ENCODE measurements at places on chromosomes 2 and 18. TPM values are rescaled to one million over a fixed set of nuclear protein-coding genes. Genes with fewer than 3 reads are reported as not detected.

DNA sequence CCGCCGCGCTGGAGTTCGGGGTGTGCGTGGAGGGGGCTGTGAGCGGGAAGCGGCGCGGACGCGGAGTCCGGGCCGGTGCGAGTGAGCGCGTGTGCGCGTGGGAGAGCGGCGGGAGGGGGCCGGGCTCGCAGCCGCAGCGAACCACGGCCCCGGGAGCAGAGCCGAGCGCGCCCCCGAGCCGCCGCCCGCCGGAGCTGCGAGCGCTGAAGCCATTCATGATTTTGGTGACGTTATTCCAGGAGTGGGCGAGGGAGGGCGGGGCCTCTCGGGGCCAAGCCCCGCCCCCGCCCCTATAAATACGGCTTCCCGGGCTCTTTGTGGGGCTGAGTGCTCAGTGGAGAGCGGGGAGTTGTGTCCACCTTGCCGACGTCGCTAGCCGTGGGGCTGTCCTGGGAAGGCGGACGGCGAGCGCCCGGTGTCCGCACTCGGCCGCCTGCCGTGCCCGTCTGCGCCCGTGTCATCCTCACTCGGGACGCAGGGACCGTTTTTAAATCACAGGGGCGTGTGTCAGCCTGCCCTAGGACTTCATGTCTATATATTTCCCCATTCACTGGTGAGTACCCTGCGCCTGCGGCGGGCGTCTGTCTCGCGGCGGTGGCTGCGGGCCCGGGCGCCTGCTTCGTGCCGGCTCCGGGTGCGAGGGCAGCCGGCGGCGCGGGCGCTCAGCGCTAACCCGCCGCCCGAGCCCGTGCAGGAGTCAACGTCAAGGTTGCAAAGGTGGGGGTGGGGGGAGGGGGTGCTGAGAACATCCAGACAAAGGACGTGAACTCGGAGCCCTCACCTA is at the start of gene LBH:
Gene LBH (plus strand): TSS at position 323 of the 784 bp plus-strand sequence. CDS start 205 bp downstream, at position 528.
- DNase-seq: peak; percentile 90

The HMSD gene
- total RNA-seq: not detected

- peak; percentile 18 for DNase-seq
These were observed 81.0 kb downstream of the NDUFA10 start for GRCh38 chr2:239943991-239944631.

GRCh38 chr2:170845343-170845742 is 28.7 kb downstream of the GAD1 start:
- DNase-seq: no peak

DNA sequence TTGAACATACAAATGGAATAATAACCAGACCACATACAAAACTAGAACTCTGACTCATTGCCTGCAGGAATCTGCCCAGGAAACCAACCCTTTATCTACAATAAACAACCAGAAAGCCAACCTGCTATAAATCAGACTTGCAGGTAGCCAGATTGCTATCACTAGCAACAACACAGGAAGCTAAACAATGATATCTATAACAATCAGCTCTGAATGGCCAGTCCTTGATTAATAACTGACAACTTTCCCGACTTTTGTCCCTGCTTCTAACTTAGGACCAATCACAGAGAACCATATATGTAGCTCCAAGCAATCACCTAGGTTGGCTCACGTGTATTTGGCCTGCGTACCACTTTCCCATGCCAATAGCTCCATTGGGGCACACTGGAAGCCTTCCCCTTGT is 470.8 kb downstream of the RIT2 start:
- DNase-seq: no peak

The SKOR2 gene
- total RNA-seq: not detected

The CCDC121 gene
- 6.8 TPM for total RNA-seq

DNA sequence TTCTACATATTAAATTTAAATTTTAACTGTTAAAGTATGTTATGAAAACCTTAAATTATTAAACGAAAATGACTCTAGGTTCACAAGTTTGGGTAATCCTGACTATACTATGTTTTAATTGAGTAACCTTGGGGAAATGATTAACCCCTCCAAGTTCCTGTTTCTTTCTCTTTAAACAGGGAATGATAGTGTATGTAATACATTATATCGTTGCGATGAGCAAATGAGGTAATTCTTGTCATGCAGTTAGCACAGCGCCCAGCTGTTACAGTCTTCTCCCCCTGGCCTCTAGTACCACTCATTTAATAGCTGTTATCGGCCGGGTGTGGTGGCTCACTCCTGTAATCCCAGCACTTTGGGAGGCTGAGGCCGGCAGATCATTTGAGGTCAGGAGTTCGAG is 80.4 kb downstream of the MTA3 start:
- DNase-seq: no peak

DNA sequence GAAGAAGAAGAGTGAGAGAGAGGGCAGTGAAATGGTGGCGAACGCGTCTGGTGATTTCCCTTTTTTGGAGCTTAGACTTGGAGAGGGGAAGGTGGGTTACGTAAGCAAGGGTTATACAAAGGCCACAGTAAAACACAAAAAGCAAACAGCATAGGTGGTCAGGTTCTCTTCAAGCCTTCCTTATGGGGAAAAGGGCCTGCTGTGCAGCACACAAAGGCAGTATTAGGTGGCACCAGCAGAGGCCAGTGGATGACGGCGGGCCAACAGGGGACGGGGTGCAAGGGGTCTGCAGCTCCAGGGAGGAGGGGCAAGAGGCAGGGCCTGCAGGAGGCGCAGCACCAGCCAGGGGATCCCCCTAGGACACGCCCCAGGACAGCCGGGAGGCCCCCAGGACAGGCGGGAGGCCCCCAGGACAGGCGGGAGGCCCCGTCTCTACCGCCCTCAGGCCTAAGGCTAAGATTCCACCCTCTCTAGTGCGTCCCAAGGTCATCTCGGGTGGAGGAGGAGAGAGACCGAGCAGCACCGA is 32.6 kb upstream of the NPC1 start:
- no peak for DNase-seq

DNA sequence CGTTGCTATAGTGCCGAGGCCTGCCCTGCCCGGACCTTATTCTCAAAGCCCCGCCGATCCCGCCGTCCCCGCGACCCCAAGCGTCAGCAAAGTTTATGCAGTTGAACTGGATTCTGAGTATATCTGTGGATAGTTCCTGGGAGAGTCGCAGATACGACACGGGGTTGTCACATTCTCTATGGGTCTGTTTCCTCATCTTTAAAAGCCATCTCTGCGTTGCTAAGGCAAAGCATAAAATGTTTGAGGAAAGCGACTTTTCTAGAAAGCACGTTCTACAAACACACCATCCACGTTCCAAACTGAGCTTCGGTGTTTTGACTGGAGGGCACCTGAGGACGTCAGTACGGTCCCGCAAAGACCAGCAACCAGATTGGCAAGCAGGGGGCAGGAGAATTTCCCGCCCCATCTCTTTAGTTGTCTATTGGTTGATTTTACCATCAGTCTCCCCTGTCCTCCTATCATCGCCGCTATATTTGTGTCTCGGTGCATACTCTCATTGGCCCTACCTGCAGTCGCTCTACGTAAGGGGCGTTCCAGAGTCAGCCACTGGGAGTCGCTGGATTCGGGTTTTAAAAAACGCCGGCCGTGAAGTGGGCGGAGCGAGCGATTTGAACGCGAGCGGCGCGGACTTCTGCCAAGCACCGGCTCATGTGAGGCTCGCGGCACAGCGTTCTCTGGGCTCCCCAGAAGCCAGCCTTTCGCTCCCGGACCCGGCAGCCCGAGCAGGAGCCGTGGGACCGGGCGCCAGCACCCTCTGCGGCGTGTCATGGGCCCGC is at the start of gene CENPA:
Gene CENPA (plus strand): TSS at position 626 of the 776 bp plus-strand sequence. CDS start 141 bp downstream, at position 767.
- DNase-seq: peak; percentile 97

DNA sequence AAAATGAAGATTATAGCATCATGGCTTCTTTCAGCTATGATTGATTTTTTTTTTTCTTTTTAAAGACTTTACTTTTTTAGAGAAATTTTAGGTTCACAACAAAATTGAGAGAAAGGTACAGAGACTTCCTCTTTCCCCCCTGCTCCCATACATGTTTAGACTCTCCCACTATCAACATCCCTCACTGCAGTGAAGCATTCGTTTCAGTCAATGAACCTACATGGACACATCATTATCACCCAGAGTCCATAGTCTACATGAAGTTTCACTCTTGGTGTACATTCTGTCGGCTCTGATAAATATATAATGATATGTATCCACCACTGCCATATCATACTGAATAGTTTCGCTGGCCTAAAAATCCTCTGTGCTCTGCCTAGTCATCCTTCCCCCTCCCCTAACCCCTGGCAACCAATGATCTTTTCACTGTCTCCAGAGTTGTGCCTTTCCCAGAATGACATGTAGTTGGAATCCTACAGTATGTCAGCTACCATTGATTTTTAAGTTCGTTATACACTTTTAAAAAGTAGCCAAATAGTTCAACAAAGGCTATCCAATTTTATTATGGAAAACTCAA is 86.8 kb downstream of the GPD2 start:
- no peak for DNase-seq

- peak; percentile 17 for DNase-seq
These were observed 101.0 kb downstream of the UNC80 start for GRCh38 chr2:209872675-209873074.

- DNase-seq: no peak
These were observed 40.3 kb downstream of the METTL8 start for GRCh38 chr2:171393487-171393886.

DNA sequence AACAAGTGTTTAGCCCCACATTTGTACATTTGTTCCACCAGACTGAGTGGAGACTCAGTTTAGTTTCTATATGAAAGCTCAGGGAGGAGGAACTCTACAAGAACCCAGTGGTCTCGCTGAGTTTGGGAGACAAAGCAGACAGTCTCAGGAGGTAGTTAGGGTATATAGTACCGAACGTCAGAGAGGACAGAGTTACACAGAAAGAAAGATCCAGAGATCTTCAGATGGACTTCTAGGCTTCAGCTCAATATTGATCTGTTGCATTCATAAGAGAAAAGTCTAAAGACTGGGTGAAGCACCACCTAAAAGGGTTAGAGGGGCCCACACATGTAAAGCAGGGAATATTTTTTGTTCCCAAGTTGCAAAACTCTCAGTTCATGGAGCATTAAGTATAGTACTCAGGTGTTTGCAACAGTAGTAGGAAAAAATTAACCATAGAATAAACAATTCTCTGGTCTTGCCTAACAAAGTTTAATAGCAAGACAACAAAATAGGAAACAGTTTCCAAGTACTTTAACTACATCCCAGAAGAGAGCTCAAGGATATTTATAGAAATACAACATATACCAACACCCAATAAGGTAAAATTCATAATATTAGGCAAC is 4.2 kb downstream of the TFPI start:
- DNase-seq: no peak

DNA sequence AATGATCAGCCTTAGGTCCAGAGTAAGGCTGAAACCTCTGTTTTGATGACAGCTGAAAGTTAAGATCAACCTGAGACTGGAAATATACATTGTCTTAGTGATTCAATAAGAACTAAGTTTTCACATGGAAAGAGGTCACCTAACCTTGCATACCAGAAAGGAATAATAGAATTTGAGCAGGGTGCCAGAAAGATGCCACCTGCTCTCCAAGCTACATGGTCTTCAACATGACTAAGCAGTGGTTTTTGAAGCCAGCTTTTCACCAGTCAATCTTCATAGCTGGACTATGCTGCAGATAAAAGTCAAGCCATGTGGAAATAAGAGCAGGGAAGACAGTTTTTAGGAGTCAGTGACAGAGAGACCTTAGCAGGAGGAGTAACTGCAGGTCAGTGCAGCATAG is 589.4 kb upstream of the SYT4 start:
- no peak for DNase-seq

DNA sequence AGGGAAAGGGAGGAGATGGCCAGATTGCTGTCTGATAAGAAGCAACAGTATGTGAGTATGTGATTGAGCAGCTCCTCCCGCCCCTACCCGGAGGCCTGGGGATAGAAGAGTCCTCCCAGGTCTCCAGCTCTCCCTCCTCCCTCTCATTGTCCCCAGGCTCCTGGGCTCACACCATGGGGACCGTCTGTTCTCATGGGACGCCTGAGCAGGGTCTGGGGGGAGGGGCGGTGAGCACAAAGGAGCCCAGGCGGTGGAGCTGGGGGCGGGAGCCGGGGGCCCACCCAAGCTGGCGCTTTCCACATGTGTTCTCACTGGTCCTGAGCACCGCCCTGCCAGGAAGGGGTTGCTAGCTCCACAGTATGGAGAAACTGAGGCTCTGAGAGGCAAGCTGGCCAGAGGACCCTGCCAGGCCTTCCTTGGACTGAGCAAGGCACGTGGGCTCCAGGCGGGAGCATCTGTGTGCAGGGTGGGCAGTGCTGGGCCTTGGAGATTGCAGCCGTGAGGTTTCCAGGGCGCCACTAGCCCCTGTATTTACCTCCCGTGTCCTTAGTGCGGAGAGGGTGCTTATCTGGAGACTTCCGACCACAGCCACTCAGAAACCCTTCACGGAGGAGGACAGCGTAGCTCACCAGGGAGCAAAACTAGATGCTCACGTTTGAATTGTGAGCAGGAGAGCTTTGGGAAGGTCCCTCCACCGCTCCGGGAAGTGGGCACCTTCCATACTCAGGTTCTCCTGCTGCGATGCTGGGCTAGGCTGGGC is 37.4 kb downstream of the PDIA6 start:
- DNase-seq: no peak

- no peak for DNase-seq
These were observed 35.8 kb upstream of the EML6 start for GRCh38 chr2:54687595-54688152.

GRCh38 chr2:65602603-65603235 is 170.3 kb upstream of the SPRED2 start:
- DNase-seq: no peak

DNA sequence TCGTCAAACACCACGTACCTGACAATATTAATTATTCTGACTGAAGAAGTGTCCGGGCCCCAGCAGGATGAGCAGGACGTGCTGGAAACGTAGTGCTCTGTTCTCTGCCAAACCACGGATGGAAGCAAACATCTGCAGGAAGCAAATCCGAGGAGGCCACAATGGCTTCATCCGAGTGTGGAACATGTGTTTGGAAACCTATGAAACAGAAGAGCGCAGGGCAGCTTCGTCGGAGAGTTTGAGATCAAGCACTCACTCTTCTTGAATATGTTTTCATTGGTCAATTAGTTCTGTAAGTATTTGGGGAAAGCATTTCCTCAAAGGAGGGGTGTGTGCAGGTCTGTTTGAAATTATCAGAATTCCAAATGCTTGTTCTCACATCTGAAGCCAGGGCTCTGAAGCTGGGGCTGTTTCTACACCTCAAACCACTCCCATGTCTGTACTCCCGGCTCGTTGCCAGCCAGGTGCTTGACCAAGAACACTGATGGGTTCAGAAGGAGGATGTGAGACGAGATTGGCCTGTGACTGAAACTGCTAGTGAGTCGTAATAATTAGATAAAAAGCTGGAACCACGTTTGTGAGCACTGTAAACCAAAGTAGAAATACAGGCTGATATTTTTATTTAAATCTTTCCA is 356.6 kb upstream of the SALL3 start:
- no peak for DNase-seq

The SERPINB10 gene
- not detected for total RNA-seq

DNA sequence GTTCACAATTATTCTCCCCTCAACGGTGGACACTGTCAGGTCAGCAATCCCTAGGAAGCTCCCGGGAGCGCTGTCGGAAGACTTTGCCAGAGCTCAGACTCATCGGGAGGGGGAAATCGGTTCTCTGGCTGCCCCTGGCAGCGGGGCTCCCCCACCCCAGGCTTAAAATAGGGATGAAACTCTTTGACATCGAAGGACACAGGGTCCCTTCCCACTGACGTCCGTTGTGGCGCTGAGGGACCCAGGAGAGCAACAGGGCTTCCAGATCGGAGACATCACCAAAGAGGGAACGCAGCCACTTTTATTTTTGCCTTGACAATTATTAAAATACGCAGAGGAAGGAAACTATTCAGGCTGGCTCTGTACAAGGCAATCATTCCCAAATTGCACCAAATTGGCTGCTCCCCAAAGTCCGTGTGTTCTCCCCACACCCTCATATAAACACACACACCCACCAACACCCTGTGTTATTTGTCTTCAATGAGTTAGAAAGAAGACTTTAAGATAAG is 249.0 kb downstream of the CDH20 start:
- peak; percentile 45 for DNase-seq

- DNase-seq: no peak
These were observed 69.0 kb upstream of the DLGAP1 start for GRCh38 chr18:4524096-4524495.

The CLEC4F gene
- not detected for total RNA-seq

Measured in left ventricle myocardium inferior (tissue), 1 donor.